ENCODE measurements at places on chromosomes 1 and 21. TPM values are rescaled to one million over a fixed set of nuclear protein-coding genes. Genes with fewer than 3 reads are reported as not detected.

- no peak for DNase-seq
Observed at GRCh38 chr1:228747301-228747935, 12.1 kb downstream of the RHOU start.

The SUSD4 gene
- 0.64 TPM for total RNA-seq

- no peak for DNase-seq
Observed at GRCh38 chr1:79859212-79859948, 852.9 kb upstream of the ADGRL4 start.

The FAM167B gene
- total RNA-seq: 0.64 TPM

- no peak for DNase-seq
Observed at GRCh38 chr1:201807958-201808632, 20.9 kb upstream of the IPO9 start.

DNA sequence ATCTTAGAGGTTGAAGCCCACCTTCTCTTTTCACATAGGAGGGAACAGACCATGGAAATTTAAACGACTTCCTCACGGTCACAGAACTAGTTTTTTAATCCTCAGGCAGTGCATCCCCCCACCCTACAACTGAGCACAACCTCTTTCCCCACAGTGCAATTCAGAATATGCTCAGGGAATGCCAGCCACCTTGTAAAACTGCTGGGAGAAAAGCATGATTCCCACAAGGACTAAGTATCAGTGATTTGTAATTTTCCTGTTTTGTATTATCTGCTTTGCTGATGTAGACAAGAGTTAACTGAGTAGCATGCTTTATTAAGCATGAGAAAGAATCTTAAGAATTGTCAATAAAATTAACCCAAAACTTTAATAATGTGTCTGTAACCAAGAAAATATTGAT is 23.8 kb downstream of the TMEM50A start:
- DNase-seq: no peak

- DNase-seq: no peak
Observed at GRCh38 chr1:82979593-82980236, 1019.2 kb downstream of the TTLL7 start.

The PADI4 gene
- not detected for total RNA-seq

The SHE gene
- total RNA-seq: 21.3 TPM

- no peak for DNase-seq
Observed at GRCh38 chr1:26218906-26219494, 15.0 kb upstream of the CEP85 start.

DNA sequence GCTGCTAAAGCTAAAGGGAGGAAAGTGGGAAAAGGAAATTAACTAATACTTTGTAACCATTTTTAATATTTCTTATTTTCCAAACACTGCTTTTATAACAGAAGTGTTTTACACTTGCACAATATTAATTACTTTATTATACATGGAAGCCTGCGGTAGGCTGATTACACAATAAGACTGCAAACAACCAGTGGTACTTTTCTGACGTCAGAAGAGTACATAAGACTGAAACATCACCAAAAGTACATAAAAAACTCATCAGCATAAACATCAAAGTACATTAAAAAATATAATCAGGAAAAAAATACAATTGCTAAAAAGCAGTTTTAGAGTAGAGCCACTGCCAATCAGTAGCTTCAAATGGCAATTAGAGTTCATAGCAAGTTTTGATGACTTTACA is 4.6 kb downstream of the ZNF281 start:
- DNase-seq: no peak

DNA sequence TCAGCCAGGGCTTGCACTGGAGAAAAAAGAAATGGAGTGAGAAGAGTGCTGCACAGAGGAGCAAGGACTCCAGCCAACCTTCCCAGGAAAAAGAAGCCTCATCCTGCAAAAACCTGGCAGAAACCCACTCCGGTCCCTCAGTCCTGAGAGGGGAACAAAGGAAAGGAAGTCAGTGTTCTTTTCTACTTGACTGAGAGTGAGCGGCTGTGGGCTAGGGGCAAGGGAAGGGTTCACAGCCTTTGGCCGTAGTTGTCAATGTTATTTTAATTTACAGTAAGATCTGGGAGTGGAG is 8.9 kb upstream of the GOLT1A start:
- no peak for DNase-seq

DNA sequence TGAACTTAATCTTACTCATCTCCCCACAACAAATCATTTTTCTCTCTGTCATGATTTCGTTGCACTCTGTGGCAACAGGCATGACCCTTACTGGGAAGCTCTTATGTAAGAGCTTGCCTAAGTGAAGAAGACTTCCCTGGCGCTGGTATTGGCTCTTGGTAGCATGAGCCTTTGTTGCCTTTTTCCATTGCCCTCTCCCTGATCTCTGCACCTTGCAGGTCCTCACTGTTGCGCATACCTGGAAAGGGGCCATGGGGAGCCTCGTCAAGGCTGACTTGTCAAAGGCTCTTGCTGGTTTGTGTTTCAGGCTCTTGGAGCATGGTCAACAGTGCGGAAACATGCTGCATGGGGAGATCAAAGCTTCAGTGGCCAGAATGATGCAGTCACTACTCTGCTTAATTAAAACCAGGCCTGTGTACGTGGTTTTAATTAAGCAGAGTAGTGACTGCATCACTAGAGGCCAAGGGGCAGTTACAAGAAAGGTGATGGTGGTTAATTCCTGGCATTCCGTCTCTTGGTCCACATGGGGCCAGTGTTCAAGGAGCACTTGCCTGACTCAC is 141.3 kb downstream of the SPATA46 start:
- no peak for DNase-seq

The MLLT11 gene
- 1.3 TPM for total RNA-seq

- no peak for DNase-seq
Observed at GRCh38 chr1:14597343-14598006, 1.0 kb upstream of the KAZN start.

The RCSD1 gene
- 12.0 TPM for total RNA-seq

The TSPEAR gene
- not detected for total RNA-seq

The TSPAN1 gene
- 8.9 TPM for total RNA-seq

- no peak for DNase-seq
Observed at GRCh38 chr1:92409946-92410549, 76.7 kb downstream of the GFI1 start.

- no peak for DNase-seq
Observed at GRCh38 chr1:42157667-42158066, 4.5 kb downstream of the GUCA2B start.

- DNase-seq: peak; percentile 72
Observed at GRCh38 chr1:231778009-231778719, 151.6 kb downstream of the DISC1 start.

- DNase-seq: no peak
Observed at GRCh38 chr21:15379776-15380175, 315.0 kb upstream of the NRIP1 start.

The LCE1D gene
- not detected for total RNA-seq

The HES4 gene
- 34.2 TPM for total RNA-seq

The TRIM62 gene
- 4.3 TPM for total RNA-seq

DNA sequence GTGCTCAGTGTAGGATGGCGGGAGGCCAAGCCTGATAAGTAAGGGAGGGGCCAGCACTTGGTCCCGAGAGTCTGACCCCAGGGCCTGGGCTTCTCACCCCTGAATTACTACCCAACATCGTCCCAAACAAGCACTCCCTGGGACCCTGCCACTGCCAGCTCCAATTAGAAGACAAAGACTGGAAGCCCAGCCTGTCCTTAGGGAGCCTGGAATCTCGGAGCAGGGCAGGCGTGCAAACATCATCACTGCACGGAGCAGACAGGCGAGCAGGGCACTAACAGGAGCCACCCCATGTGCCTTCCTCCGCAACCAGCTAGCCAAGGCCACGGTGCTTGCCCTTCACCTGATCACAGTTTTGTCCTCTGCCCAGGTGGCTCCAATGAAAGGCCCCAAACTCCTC is 23.2 kb downstream of the KCNAB2 start:
- DNase-seq: no peak

DNA sequence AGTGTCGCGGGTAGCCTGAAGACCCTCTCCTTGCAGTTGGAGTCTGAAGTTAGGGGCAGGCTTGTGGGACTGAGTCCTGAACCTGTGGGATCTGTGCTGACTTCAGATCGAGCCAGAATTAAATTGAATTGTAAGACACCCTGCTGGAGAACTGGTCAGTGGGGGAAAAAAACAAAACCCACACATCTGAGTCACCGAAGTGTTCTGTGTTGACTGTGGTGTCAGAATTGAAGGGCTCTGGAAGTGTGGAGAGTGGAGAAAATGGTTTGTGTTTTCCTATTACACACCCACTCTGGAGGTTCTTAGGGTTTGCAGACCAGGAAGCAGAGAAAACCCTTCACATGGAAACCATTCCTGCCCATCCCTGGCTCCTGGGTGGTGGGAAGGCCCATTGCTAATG is 209.5 kb upstream of the GALNT2 start:
- DNase-seq: no peak

GRCh38 chr1:47067097-47067594 is at the start of gene CYP4Z1:
CYP4Z1 (plus strand) TSS chr1:47067231; CDS start chr1:47067491, 260 bp downstream.
- no peak for DNase-seq

DNA sequence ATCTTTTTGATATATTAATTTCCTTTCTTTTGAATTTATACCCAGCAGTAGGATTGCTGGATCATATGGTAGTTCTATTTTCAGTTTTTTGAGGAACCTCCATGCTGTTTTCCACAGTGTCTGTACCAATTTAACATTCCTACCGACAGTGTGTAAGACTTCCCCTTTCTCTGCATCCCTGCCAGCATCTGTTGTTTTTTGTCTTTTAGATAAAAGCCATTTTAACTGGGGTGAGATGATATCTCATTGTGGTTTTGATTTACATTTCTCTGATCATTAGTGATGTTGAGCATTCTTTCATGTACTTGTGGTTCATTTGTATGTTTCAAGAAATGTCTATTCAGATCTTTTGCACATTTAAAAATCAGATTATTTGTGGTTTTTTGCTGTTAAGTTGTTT is 62.4 kb upstream of the STUM start:
- no peak for DNase-seq

GRCh38 chr1:75672528-75673393 is 51.7 kb upstream of the ACADM start:
- DNase-seq: no peak

The HOOK1 gene
- 12.5 TPM for total RNA-seq

The CA6 gene
- total RNA-seq: not detected

DNA sequence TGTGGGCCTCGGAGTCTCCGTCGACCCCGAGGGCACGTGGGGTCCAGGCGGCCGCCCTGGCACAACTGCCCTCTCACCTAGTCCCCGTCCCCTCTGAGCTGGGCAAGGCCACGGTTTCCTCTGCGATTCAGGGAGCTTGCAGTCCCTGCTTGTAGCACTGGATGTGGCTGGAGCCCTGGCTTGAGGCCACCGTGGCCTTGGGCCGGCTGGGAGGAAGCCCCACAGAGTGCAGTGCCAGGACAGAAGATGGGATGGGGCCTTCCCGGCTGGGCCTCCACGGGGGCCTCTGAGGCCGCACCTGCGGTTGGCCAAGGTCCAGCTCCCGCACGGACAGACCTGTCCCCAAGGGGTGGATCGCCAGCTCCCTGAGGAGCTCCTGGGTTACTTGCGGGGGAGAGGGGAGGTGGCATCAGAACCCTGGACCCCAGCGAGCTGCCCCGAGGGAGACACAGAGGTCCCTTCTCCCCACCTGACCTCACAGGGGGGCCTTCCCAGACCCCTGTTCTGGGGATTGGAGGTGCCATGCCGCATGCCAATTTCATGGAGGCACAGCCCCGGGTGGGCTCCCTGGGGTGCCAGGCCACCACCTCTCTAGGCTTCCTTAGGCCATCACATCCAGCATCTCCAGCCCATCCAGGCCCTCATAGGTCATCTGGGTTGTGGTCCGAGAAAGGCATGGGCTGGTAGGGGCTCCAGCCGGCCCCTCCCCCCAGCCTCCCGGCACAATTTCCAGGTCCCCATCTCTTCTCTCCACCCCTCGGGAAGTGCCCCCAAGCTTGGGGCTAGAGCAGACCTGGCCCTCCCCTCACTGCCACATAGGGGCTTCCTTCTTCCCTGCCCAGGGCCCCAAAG is 80.8 kb downstream of the MORN1 start:
- DNase-seq: no peak

The FMO5 gene
- 32.6 TPM for total RNA-seq

DNA sequence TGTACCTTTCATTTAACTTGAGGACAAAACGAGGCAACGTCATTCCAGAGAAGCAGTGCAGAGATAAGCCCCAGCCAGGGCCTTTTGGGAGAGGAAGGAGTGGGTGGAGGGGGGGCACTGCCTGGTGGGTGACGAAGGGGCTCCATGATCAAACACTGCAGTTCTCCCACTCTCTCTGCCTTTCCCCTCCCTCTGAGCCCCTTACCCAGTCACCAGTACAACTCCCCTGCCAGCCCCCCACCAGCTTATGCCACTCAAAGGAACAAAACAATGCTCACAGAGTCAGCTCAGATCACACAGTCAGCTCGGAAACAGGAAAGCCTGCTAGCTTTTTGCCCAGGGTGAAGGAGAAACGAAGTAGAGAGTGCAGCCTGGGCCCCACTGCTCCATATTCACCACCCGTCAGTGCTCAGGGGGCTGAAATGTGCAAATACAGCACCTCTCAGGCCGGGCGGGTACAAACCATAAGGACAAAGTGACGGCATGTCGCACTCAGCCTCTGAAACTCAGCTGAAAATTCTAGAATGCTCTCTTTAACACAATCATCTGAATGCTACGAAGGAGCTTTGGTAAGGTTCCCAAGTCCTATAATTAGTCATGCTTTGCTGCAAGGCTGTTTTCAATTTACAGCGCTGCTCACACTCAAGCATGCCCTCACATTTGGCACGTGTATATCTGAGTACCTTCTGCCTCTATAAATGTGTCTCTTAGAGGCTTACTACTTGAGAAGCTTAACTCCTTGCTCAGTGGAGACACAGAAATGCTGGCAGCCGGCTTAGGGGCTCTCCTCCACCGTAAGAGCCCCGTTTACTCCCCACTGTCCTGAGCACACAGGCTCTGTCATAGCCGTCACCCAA is 65.8 kb upstream of the RAB4A start:
- no peak for DNase-seq

Data from breast epithelium (tissue), 4 donors.